ENCODE measurements at places on chromosomes 5 and 9.

GRCh38 chr9:105291938-105292337 is 47.5 kb downstream of the SLC44A1 start:
- DNase-seq = no peak

DNA sequence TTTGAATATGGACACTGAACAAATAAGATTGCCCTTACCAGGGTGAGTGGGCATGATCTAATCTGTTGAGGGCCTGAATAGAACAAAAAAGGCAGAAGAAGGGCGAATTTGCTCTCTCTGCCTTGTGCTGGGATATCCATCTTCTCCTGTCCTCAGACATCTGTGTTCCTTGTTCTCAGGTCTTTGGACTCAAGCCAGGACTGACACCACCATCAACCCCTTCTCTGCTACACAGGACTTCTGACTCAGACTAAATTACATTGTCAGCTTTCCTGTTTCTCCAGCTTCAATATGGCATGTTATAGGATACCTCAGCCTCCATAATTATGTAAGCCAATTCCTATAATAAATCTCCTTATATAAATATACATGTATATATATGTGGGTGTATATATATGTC is 40.8 kb upstream of the SLCO6A1 start:
- DNase-seq = no peak

DNA sequence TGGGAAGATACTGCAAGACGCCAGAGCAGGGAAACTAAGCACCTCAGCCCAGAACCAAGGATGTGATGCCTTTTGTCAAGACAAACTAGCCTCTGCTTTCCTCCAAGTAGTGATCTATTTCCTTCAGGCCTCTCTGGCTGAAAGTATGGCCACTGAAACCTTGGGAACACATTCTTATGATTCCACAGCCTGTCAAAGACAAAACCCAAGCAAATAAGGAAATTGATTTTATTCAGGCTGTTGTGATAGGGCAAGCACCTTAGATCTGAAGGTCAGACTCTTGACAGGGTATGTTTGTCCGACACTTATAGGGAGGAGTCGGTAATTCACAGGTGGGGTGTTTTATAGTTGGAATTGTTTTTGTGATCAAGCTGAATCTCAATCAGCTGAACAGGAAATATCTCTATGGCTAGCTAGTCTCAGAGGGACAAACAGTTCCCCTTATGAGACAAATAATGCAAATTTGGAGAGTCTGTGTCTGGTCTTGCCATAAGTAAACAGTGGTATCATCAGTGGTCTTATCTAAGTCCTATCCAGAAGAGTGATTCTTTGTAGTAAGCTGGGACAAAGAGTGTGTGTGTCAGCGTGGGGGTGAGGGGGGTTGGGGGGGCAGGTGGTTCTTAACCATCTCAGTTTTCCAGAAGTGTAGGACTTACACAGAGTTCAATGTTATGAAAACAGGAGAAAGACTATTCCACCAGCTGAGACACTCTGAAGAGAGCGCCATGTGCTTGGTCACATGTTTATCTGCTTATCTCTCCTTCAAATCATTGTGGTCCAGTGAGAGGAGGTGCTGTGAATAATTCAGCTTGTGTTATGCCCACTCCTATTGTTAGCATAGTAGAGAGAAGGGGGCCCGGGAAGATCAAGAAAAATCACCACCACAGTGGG is 6.7 kb upstream of the ZCCHC10 start:
- no peak for DNase-seq

DNA sequence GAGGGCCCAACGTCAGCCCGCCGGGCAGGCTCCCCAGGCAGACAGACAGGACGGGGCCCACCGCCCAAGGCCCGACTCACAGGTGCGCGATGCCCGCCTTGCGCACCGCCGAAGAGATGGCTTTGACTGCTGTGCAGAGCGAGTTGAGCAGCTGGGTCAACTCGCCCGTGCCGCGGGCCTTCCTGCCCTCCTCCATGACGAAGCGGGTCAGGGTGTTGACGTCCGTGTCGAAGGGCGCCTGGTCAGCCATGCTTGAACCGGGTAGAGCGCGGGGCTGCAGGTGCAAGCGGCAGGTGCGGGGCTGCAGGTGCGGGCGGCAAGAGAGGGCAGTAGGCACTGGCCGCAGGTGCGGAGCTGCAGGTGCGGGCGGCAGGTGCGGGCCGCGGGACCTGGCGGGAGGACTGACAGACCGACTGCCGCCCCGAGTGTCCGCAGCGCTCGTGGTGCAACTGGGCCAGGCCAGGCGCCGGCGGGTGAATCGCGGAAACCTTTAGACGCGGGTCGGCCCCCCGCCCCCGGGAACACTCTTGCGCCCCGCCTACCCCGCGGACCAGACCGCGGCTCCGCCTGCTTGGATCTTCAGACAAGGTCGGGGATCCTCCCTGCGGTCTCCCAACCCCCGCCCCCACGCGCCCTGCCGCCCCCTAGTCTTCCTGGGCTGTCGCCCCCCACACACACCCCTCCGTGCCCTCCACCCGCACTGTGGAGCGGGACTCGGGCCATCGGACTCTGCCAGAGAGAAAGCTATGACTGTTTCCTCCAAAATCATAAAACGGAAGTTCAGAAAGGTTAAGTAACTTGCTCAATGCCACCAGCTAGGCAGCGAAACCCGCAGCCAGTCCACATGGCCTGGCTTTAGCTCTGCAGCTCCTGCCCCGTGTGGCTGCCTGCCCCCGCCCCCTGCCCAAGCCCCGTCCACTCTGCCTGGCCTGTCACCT is at the start of gene FBP1:
TSS of gene FBP1 (minus strand) at position 458 of the 938 bp plus-strand sequence. CDS start at position 250, 208 bp downstream.
- peak; percentile 32 for DNase-seq

GRCh38 chr9:6086006-6086655 is 70.7 kb upstream of the RANBP6 start:
- no peak for DNase-seq

- no peak for DNase-seq
Measured at GRCh38 chr9:114003351-114003750, 74.7 kb downstream of the AMBP start.

DNA sequence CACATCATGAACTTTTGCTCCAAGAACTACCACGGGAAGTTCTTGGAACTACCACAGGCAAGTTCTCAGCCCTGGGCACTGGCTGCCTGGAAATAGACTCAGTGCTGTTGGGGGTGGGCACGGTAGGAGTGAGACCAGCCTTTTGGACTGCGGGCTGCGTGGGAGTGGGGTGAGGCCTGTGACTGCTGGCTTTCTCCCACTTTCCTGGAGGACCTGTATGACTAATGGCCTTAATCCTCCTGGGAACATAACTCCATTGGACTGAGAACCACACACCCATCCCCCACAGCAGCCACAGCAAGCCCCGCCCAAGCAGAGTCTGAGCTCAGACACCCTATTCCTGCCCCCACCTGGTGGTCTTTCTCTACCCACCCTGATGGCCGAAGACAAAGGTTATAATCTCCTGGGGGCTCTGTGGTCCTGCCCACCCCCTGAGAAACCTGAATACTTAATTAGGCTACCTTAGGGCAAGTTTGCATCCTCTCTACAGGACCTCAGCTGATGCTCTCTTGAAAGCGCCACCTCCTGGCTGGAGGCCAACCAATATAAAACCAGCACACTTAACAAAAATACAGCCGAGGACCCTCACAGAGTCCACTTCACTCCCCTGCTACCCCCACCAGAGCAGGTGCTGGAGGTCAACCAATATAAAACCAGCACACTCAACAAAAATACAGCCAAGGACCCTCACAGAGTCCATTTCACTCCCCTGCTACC is 112.6 kb downstream of the CACNA1B start:
- no peak for DNase-seq

- DNase-seq = no peak
Measured at GRCh38 chr5:1229822-1230221, 4.6 kb downstream of the SLC6A18 start.

DNA sequence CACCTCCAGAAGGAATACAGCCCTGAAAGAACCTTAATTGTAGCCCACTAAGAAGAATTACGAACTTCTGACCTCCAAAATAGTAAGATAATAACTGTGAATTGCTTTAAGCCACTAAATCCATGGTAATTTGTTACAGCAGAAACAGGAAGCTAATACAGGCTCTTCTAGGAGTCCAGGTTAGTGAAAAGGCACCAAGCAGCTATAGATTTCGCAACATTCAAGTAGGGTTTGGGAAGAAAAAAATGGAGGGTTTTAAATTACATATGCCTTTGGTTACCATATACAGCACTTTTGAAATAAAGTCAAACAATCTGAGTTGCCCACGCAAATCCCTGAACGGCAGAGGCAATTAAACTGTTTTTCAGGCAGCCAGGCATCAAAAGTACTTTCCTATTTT is 1.7 kb upstream of the ACTL7A start:
- DNase-seq = no peak

GRCh38 chr5:148922606-148923005 is 96.2 kb downstream of the ADRB2 start:
- DNase-seq = no peak

DNA sequence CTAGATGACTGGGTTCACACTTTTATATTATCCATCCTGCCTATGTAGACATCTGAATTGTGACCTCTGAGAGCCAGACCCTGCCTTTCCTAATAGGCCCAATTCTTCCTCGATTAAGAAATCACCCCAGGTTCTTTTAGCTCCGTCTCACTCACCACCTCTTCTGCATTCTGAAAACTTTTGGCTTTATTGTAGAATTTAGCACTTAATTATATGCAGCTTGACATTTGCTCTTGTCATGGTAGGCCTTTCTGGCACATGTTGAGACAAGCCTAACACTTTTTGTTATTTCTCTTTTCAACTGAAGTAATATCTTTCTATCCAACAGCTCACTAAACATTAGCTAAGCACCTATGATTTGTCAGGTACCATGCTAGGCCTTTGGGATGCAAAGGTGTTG is 163.3 kb downstream of the INSYN2B start:
- no peak for DNase-seq

GRCh38 chr5:134571693-134572405 is 46.4 kb downstream of the JADE2 start:
- DNase-seq = no peak

DNA sequence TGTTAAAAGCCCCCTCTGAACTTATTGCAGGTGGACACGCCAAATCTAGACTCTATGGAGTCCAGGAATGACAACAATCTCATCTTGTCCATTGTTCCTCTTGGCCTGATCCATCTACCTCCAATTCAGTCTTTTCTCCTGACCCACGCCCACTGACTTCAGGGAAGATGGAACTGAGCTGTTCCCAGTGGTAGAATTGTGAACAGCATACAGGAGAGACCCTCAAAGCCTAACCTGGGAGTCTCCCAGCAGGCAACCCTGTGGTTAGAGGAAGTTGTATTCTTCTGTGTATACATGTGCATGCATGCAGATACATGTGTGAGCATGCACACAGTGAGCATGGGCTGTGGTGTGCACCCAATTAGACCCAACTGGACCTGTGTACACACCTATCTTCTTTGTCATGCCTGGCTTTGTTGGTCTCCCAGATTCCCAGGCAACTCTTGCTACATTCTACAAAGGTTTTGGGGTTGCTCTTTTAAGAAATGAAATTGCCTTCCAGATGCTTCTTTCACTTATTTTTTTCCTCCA is 286.0 kb downstream of the ZSWIM6 start:
- DNase-seq = no peak

DNA sequence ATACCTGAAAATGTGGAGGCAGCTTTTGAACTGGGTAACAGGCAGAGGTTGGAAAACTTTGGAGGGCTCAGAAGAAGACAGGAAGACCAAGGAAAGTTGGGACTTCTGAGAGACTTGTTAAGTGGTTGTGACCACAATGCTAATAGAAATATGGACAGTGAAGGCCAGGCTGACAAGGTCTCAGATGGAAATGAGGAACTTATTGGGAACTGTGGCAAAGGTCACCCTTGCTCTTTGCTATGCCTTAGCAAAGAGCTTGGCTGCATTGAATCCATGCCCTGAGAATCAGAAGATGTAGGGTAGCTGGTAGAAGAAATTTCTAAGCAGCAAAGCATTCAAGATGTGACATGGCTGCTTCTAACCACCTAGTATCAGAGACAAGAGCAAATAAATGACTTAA is 244.4 kb upstream of the ADRA1B start:
- no peak for DNase-seq

DNA sequence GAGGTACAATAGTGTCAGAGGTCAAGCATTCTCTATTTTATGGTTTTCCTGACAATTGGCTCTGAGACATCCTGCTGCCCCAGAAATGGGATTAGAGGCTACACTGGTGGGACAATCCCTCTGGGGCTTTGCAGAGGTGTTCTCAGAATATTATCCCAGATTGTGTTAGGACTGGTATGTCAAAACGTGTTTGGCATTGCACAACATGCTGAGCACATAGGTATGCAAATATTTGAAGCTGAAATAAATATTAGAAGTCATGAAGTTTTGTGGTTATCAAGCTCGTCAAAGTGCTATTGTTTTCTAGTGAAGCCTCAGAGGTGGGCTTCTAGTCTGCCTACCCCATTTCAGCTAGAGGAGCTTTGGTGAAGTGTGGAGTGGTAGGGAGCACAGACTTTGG is 304.4 kb downstream of the MAN2A1 start:
- no peak for DNase-seq
